ENCODE measurements at places on chromosomes 3 and 15. TPM values are rescaled to one million over a fixed set of nuclear protein-coding genes. Genes with fewer than 3 reads are reported as not detected.

CCR5 gene
- 0.13 TPM for total RNA-seq

LMAN1L gene
- total RNA-seq, result 0.04 TPM

UBA7 gene
- 23.3 TPM for total RNA-seq

C2CD4B gene
- 4.8 TPM for total RNA-seq

PYGO1 gene
- total RNA-seq, result 15.6 TPM

GRCh38 chr3:71304684-71305083, 278.8 kb downstream of the FOXP1 start:
- no peaks in the 10 kb centered on the region for H3K27me3 ChIP-seq
- peak overlapping the region; percentile 29 for H3K4me3 ChIP-seq
- no peaks in the 10 kb centered on the region for H3K36me3 ChIP-seq
- H3K27ac ChIP-seq, result peak overlapping the region; percentile 80

DNA sequence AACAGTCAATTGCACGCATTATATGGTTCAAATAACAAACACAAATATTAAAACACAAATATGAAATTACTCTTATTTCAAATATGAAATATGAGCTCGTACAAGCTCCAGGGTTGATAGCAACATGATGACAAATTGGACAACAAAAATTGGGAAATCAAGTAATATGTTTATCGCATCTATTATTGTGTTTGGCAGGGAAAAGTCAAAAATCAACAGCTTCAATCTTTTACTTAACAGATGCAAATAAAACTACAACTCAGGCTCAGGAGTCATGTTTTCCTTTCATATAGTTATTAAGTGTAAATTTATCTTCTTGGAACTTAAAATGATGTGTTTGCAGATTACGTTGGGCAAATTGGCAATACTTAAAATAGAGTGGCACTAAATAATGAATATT, 41.4 kb downstream of the ZPLD1 start:
- DNase-seq, result no peak
- no peak overlapping the region for H3K27ac ChIP-seq
- no peak overlapping the region for H3K4me3 ChIP-seq
- H3K4me1 ChIP-seq, result no peaks in the 10 kb centered on the region

- H3K36me3 ChIP-seq, result no peaks in the 10 kb centered on the region
- DNase-seq, result no peak
- H3K27me3 ChIP-seq, result no peaks in the 10 kb centered on the region
- H3K27ac ChIP-seq, result no peak overlapping the region
- no peak overlapping the region for H3K4me3 ChIP-seq
Observed at GRCh38 chr15:43934480-43934879, 107.7 kb downstream of the WDR76 start.

- H3K27me3 ChIP-seq, result no peaks in the 10 kb centered on the region
- no peaks in the 10 kb centered on the region for H3K36me3 ChIP-seq
- H3K4me3 ChIP-seq, result no peak overlapping the region
Observed at GRCh38 chr3:39982665-39983357, 173.4 kb downstream of the MYRIP start.

DNA sequence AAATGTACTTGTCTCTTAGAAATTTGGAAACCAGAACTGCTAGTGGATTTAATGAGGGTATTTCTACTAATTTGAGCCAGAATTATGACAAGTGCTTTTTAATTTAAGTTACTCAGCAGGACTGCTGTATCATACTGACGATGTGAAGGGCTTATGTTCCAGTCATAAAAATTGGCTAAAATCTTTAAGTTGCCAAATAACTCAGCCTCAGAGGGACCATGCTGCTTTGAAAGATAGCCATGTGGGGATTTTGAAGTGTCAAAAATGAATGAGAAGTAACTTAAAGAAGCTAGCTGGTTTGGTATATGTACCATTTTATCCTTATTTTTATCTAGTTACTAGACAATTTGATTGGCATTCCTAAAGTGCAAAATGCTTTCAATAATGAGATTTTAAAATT, 545.0 kb downstream of the DIPK2A start:
- no peak overlapping the region for H3K27ac ChIP-seq
- no peak overlapping the region for H3K4me3 ChIP-seq
- no peaks in the 10 kb centered on the region for H3K4me1 ChIP-seq
- DNase-seq, result no peak
- H3K36me3 ChIP-seq, result no peaks in the 10 kb centered on the region

GRCh38 chr3:148601766-148602685, 95.7 kb upstream of the AGTR1 start:
- peak; percentile 73 for DNase-seq
- peaks cover 4% of the 10 kb centered on the region for H3K4me1 ChIP-seq
- no peaks in the 10 kb centered on the region for H3K36me3 ChIP-seq
- no peak overlapping the region for H3K27ac ChIP-seq
- H3K4me3 ChIP-seq, result no peak overlapping the region
- no peaks in the 10 kb centered on the region for H3K27me3 ChIP-seq

DNA sequence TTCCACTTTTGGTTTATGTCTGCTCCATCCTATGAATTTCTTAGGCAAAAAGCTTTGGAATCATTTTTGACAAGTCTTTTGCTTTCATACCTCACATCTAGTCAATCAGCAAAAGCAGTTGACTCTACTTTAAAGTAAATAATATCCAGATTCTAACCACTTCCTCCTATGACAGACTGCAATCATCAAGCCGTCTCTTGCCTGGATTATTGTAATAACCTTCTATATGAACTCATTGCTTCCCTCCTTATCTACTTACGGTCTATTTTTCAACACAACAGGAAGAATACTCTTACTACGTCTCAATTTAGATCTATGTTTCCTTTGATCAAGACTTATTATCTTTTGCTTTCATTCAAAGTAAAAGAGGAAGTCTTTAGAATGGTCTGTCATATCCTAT, 20.7 kb downstream of the CLDN1 start:
- H3K36me3 ChIP-seq, result no peaks in the 10 kb centered on the region
- DNase-seq, result no peak
- H3K4me1 ChIP-seq, result no peaks in the 10 kb centered on the region
- H3K4me3 ChIP-seq, result no peak overlapping the region

GRCh38 chr15:73858062-73858461, 15.3 kb upstream of the TBC1D21 start:
- H3K4me3 ChIP-seq, result no peak overlapping the region
- no peaks in the 10 kb centered on the region for H3K4me1 ChIP-seq
- no peaks in the 10 kb centered on the region for H3K36me3 ChIP-seq
- no peak overlapping the region for H3K27ac ChIP-seq
- DNase-seq, result no peak

DNA sequence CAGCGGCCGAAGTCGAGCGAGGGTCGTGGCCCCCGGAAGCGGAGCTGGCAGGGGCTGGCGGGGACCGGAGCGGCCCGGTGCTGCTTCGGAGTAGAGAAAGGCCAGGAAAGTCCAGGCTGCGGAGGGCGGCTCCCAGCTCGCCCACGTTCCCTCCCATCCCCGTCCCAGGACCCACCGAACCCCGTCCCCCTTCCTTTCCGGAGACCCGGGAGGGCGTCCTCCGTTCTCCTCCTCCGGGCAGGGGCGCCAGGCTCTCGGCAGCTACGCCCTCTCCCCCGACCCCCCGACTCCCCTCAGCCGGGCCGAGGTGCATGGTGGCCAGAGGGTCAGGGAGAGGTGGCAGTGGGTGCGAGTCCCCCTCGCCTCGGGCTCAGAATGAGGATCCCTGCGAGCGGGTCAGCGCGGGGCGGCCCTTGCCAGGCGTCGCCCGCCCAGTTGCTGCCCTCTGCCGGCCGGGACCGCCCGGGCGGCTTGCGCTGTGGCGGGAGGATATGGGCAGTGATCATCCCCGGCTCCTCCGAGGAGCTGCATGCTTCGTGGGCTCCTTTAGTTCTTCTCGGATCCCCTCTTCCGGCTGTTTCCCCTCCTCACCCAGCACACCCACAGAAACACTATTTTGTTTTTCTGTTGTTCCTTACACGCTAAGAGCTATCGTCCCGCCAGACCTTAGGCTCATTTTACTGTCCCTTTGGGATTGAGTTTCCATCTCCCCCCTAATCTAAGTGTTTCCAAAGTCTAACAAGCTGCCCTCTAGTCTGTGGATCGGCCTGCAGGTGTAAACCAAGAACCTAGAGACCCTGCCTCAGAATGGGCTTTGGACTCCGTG, 744 bp upstream of the ALDH1A2 start:
- peak overlapping the region; percentile 49 for H3K4me3 ChIP-seq
- H3K36me3 ChIP-seq, result no peaks in the 10 kb centered on the region
- peak; percentile 79 for DNase-seq

DNA sequence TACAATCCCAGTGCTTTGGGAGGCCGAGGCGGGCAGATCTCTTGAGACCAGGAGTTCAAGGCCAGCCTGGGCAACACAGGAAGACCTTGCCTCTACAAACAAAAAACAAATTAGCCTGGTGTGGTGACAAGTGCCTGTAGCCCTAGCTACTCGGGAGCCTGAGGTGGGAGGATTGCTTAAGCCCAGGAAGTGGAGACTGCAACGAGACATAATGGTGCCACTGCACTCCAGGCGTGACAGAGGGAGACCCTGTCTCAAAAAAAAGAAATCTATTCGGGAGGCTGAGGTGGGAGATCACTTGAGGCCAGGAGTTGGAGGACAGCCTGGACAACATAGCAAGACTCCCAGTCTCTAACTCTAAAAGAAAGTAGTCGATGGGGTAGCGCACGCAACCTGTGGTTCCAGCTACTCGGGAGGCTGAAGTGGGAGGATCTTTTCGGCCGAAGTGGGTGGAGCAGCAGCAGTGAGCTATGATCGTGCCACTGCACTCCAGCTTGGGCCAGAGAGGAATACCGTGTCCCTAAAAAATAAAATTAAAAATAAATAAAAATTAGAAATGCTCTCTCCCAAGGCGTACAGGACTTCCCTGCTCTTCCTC, 775 bp downstream of the C3orf33 start:
- H3K4me3 ChIP-seq, result peak overlapping the region; percentile 75
- peak; percentile 37 for DNase-seq
- H3K27ac ChIP-seq, result no peak overlapping the region
- no peaks in the 10 kb centered on the region for H3K27me3 ChIP-seq
- peaks cover 3% of the 10 kb centered on the region for H3K4me1 ChIP-seq
- peaks cover 2% of the 10 kb centered on the region for H3K36me3 ChIP-seq

DNA sequence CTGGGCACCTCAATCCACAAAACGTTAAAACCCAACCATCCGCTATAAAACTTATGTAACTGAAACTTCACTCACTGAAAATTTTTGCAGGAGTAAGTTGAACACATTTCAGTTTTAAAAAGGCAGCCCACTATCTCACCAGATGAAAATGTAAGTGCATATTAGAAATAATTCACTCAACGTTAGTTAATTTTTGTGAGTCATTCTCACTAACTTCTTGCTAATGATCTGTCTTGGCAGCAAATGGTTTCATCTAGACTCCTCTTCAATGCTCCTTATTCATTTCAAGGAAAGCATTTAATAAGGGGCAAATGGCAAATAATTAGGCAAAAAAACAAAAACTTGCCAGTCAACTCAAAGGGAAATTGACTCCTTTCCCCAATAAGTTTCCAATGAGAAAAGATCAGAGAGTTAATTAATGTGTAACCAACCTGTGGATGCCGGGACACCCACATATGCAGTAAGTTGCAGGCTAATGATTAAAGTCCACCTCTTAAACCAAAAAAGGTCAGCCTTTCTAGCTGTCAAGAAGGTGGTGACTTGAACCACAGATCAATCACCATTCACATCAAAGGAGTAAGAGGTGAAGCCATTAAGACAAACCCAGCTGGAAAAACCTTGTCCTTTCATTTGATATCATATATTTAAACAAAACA, 22.9 kb upstream of the PRICKLE2 start:
- no peaks in the 10 kb centered on the region for H3K36me3 ChIP-seq
- no peak overlapping the region for H3K4me3 ChIP-seq
- no peak overlapping the region for H3K27ac ChIP-seq

GRCh38 chr3:49175530-49175929, 4.1 kb downstream of the KLHDC8B start:
- peaks cover 55% of the 10 kb centered on the region for H3K36me3 ChIP-seq
- peaks cover 65% of the 10 kb centered on the region for H3K4me1 ChIP-seq
- no peak overlapping the region for H3K4me3 ChIP-seq
- no peak for DNase-seq

DNA sequence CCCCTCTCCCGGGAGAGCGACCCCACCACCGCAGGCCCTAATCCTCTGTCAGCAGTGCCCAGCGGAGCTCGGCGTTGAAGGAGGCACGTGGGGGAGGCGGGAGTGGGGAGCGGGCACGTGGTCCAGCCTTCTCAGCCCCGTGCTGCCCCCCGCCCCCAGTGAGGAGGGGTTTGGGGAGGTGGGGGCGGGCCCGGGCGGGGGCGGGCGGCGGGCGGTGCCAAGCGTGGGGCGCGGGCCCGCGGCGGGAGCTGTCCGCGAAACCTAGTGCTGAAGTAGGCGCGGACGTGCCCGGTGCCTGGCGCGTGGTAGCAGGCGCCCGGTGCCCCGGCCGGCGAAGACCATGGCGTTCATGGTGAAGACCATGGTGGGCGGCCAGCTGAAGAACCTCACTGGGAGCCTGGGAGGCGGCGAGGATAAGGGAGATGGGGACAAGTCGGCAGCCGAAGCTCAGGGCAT, at the start of gene CPLX3:
TSS of gene CPLX3 (plus strand) at position 264 of the 456 bp plus-strand sequence. CDS start at position 341, 77 bp downstream.
- H3K36me3 ChIP-seq, result no peaks in the 10 kb centered on the region
- peaks cover 20% of the 10 kb centered on the region for H3K4me1 ChIP-seq
- DNase-seq, result no peak
- H3K27ac ChIP-seq, result no peak within 1 kb of the TSS
- no peak within 1 kb of the TSS for H3K4me3 ChIP-seq
- peaks cover 51% of the 10 kb centered on the region for H3K27me3 ChIP-seq

DNA sequence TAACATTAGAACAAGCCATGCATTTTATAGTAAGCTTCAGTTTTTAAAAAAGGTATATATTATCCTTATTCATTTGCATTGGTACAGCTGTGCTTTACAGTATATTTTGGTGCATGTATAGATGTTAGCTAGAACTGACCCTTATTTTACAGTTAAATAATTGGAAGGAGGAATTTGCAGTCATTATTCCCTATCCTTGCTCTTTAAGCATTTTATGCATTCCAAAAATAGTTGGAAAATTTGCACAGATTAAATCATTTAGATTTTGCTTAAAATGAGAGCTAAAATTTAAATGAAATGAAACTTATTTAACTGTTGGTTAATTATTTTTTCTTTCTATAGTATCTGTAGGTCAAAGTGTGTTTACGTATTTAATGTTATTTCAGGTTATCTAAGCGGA, 667.1 kb downstream of the NAALADL2 start:
- no peaks in the 10 kb centered on the region for H3K27me3 ChIP-seq
- peak; percentile 13 for DNase-seq
- no peaks in the 10 kb centered on the region for H3K36me3 ChIP-seq
- H3K4me3 ChIP-seq, result no peak overlapping the region
- H3K4me1 ChIP-seq, result no peaks in the 10 kb centered on the region
- H3K27ac ChIP-seq, result no peak overlapping the region

- no peaks in the 10 kb centered on the region for H3K27me3 ChIP-seq
- no peak overlapping the region for H3K4me3 ChIP-seq
- no peak overlapping the region for H3K27ac ChIP-seq
- no peaks in the 10 kb centered on the region for H3K4me1 ChIP-seq
- H3K36me3 ChIP-seq, result no peaks in the 10 kb centered on the region
- no peak for DNase-seq
Observed at GRCh38 chr3:18100121-18100520, 325.0 kb downstream of the SATB1 start.

DNA sequence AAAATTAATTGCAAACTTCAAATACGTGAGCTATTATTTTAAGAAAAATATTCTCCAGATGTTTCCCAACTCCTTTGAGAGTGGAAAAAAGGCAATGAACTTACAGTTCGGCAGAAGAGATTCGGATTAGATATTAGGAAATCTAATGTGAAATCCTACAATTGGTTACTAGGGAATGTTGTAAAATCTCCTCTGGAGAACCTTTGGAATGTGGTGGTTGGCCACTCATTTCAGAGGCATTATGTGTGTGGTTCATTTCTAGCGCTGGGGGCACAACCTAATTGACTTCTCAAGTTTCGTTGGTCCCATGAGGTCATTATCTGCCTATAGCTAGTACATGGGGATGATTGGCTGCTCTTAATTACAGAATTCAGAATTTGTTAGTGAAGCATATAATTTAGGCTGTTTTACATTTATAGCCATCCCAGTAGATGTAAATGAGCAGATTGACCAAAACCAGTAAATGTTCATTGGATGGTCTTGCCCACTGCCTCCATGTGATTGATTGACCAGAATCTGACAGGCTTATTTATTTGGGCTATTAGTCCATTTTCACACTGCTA, 34.6 kb upstream of the CMSS1 start:
- H3K27ac ChIP-seq, result no peak overlapping the region
- H3K4me3 ChIP-seq, result no peak overlapping the region
- no peaks in the 10 kb centered on the region for H3K36me3 ChIP-seq

Data from muscle of leg (tissue), 16 donors.